Kidney epithelial cell (primary cell): ENCODE measurements at places on chromosomes 4 and X. TPM values are rescaled to one million over a fixed set of nuclear protein-coding genes. Genes with fewer than 3 reads are reported as not detected.

GRCh38 chr4:164888096-164888715 is 11.2 kb downstream of the APELA start:
- no peak for DNase-seq

GRCh38 chrX:126658447-126658846 is 105.8 kb upstream of the DCAF12L1 start:
- no peak for DNase-seq

GRCh38 chr4:172998527-172999469 is 169.8 kb upstream of the GALNT7 start:
- peak; percentile 72 for DNase-seq

MAGEB6 gene
- not detected in 2 replicates for total RNA-seq

C4orf50 gene
- total RNA-seq: not detected in 2 replicates

GRCh38 chrX:131397891-131398290 is 108.8 kb upstream of the IGSF1 start:
- no peak for DNase-seq

DNA sequence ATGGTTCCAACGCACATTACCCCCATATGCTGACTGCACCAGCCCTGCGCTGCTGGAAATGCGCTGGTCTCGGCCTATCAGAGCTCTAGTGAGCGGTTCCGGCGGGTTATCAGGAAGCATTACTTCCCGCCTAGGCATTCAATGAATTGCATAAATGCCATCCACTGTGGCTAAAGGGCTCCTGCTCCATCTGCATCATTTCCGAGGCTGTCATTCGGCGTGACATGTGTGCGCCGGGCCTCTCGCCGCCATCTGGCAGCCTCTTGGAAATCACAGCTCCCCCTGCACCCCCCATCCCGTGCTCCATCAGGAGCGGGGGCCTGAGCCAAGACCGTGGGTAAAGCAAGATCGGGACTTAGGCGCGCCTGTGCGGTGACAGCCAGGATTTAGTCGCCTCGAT is 64.4 kb downstream of the SEPSECS start:
- no peak for DNase-seq

GRCh38 chr4:6957994-6958393 is 48.4 kb downstream of the TBC1D14 start:
- no peak for DNase-seq

DNA sequence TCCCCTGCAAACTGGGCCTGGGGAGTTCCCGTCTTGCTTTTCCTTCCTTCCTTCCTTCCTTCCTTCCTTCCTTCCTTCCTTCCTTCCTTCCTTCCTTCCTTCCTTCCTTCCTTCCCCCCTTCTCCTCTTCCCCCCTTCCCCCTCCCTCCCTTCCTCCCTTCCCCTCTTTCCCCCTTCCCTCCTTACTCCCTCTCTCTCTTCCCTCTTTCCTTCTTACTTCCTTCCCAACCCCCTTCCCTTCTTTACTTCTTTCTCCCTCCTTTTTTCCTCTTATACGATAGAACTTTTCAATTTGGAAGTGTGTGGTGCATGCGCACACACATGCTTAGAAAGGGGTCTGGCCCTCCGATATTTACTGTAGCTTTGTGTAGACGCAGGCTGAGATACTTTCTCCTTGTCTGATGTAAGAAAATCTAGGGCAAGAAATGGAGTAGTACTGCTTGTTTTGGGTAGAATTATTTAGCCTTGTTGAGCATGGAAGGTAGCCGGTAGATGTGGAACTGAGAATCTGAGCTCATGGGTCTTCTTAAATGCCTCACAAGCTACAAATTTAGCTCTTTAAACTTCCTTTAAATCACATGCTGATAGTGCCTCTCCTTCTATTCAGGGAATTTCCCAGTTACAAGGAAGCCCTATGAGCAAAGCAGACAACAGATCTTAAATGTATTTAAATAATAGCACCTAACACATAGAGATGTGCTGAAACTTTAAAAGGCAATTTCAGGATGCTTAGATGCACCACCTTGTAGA is 189.6 kb downstream of the GPAT3 start:
- no peak for DNase-seq

DNA sequence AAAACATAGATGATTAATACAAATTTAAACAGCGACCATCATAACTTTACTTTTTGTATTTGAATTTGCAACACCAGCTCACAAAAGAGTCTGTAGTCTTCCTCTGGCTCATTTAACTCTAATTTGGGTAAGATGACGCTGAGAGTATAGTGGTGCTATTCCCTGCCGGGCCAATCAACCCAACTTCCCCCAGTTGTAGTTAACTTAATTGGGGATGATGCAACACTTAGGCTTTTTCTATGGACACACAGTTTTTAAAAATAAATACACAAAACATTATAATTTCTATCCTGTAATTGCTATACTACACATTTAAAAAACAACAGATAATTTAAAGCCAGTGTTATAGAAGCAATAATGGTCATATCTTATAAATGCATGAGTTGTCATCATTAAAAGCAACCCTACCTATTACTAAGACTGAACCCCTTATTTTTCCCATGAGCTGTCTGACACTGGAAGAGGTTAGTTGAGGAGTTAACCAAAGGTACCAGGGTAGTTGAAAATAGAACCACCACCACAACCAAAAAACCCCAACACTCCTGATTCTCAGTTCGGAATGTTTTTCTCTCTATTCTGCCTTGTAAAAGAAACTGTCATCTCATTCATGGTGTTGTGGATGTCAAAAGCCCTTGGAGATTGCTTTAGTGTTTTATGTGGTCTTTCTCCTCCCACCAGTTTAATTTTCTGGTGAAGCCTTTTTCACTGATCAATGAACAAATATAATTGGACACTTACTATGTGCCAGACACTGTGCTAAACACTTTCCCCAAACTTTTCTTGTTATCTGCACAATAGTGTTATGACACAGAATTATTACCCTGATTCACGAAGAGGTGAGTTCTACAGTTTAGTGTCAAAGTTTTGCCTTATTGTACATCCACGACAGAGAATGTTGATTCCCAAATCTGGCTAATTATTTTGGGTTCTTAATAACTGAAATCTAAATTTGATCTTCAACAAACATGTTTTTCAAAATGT is 61.5 kb upstream of the RAPGEF2 start:
- no peak for DNase-seq

GPC3 gene
- total RNA-seq: 14.5 and 15.3 TPM in 2 replicates

DNA sequence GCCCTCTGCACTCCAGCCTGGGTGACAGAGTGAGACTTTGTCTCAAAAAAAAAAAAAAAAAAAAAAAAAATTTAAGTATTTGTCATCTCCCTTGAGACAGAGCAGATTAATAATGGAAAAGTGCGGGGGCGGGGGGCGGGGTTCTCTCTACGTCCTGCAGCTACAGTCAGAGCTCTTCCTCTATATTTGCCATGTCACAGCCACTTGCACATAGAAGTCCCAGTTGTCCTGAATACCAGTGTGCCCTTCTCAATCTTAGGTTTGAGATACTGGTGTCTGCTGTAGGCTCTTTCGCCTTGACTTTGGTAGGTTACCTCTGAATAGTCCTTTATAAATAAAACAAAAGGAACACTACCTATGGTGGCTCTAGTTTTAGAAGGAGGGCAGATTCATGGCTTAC is 237.8 kb upstream of the PGRMC2 start:
- DNase-seq: no peak

DNA sequence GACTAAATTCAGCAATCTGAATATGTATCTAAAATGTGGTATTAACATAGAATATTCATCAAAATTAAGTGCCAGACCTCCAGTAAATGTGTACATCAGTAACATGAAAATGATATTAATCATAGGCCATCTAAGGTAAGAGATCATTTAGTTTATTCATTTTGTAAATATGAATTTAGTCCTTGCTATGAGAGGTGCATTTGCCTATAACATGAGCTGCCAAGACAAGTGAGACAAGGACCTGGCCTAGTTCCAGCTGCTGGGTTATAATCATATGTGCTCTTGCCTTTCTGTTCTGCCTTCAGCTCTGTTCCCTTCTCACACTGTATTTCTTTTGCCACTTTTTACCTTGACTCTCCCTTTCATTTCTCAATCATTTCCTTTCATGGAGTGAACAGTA is 160.0 kb downstream of the STIM2 start:
- no peak for DNase-seq

DNA sequence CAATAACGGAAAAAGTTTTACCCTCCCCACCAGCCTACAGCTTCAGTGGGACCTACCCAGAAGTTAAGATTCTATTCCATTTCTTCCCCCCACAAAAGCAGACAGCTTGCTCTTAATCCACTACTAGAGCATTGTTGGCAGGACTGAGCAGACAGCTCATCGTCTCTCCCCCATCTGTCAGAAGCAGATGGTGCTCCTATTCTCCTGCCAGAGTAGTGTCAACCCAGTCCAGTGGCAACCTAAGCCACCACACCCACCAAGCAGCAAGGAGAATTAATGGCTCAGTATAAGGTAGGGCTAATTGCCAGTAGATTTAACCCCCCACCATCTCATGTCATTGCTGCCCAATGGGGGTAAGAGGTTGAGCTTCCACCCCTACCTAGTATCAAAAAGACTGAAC is 62.0 kb downstream of the AWAT2 start:
- DNase-seq: no peak

GRCh38 chrX:65697211-65697641 is 29.8 kb downstream of the MSN start:
- no peak for DNase-seq

EFHC2 gene
- 0.71 TPM in 1 of 2 replicates, not detected in the other for total RNA-seq

ANXA5 gene
- total RNA-seq: 334 and 356 TPM in 2 replicates

SYNPO2 gene
- 0.42 and 0.68 TPM in 2 replicates for total RNA-seq

DNA sequence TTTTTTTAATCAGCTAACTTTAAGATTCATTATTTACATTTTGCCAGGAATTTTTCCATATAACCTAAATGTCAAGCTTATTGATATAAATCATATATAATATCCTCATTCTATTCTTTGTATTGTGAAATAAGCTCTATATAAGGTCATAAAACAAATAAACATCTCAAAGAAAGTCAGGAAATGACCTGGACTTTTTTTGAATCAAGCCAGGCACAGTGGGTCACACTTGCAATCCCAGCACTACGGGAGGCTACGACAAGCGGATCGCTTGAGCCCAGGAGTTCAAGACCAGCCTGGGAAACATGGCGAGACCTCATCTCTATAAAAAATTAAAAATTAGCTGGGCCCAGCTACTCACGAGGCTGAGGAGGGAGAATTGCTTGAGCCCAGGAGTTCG is 88.9 kb downstream of the RBM47 start:
- DNase-seq: no peak

DNA sequence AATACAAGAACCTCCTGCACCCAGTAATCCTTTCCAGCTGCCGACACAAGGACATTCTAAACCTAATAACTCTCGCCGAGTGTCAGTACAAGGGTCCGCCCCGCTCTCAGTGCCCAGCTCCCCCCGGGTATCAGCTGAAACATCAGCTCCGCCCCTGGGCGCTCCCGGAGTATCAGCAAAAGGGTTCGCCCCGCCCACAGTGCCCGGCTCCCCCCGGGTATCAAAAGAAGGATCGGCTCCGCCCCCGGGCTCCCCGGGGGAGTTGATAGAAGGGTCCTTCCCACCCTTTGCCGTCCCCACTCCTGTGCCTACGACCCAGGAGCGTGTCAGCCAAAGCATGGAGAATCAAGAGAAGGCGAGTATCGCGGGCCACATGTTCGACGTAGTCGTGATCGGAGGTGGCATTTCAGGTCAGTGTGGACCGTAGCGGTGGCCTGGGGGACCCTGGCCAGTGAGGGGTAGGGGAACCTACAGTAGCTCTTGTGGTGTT is at the start of gene MAOA:
MAOA (plus strand) TSS at position 295 of the 490 bp plus-strand sequence; CDS start at position 338, 43 bp downstream.
- DNase-seq: no peak

SLIT2 gene
- 4.0 and 6.0 TPM in 2 replicates for total RNA-seq

DNA sequence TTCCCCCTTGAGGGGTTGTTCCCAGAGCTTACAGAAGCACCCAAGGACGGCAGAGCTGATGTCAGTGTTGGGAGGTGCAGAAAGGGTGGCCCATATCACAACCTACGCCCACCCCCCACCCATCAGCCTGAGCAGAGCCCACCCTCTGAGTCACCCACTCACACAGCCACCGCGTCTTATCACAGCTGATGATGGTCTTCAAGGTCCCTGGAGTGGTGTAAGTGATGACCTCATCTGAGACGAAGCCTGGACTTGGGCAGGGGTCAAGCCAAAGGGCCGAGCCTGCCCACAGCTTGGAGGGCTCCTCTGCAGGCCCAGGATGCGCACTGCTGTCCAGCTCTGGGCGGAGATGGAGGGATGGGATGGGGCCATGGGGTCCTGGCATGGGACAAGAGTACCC is 3.0 kb upstream of the HTRA3 start:
- DNase-seq: no peak

- no peak for DNase-seq
These were observed 30.1 kb downstream of the ANKRD50 start for GRCh38 chr4:124682384-124682783.

PTCHD1 gene
- 0.17 and 0.68 TPM in 2 replicates for total RNA-seq

FOXO4 gene
- total RNA-seq: 3.9 and 4.5 TPM in 2 replicates

EIF1AX gene
- total RNA-seq: 37.4 and 44.7 TPM in 2 replicates

XAGE2 gene
- total RNA-seq: not detected in 2 replicates

GRCh38 chr4:2875556-2875955 is 31.9 kb downstream of the ADD1 start:
- DNase-seq: no peak

DNA sequence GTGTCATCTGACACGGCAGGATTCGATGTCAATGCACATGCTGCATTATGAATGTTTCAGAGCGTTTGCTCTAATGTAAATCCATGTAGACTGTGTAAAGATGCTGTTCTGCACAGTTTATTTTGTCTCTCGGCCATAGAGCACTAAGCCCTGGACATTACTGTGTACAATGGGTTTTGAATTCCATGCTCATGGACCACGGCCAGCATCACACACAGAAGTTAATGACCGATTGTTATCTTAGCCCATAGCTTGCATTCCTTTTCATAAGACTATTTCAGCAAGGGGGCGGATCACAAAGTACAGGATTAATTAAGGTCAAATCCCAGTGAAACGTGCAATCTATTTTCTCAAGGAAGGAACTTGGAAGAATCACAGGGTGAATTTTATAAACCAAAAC is 286.1 kb upstream of the TENM3 start:
- DNase-seq: peak; percentile 88

- DNase-seq: no peak
These were observed 139.0 kb downstream of the ATP10D start for GRCh38 chr4:47624031-47624441.

DNA sequence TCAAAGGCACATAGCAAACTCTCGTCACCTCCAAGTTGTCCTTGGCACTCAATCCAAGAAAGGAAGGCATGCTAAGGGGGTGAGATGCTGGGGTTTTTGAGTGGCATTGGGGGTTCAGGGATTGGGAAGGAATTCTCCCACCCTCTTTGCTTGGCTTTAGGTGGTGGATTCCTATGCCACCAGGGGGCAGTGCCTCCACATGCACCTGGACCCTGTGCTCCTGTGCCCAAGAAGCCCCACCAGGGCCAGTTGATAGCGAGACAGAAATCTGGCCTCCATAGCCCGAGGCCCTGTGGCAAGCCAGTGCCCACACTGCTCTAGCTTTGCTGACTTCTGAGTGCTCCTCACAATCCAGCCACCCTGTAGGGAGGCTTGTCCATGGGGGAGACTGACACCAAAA is 2.0 kb upstream of the FATE1 start:
- DNase-seq: no peak

NIPAL1 gene
- 3.8 and 4.3 TPM in 2 replicates for total RNA-seq
